ENCODE measurements at places on chromosomes 4 and X.
A peak's percentile ranks its signal among the peaks of the same experiment; 100 is the strongest.

DNA sequence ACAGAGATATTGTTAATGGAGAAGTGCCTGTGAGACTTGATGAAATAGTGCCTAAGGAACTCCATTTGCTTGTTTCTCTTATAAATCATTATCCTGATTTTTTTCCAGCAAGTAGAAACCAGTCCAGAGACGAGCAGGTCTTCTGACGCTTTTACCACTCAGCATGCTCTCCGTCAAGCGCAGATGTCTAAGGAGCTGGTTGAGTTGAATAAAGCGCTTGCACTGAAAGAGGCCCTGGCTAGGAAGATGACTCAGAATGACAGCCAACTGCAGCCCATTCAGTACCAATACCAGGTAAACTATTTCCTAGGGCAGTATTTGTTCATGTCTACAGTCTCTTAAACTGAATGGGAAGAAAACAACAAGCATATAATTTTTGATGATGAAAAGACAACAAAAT, 63.6 kb downstream of the KIF4A start:
- no peak for DNase-seq

DNA sequence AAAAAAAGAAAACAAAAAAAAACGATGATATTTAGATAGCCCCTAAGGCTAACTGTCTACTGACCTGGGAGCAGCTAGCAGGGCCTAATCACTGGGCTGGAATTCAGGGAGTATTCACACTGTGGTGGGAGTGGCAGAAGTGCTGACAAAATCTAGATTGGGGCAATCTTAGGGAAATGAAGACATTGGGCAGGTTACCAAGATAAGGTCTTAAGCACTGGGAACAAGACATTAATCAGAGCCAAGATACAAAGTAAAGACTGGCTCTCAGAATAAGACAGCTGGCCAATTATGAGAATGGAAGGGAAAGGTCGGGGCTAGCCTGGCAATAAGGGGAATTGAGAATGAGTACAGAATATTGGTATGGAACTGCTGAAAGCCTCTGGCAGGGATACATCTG, 100.2 kb upstream of the GRIA3 start:
- no peak for DNase-seq

DNA sequence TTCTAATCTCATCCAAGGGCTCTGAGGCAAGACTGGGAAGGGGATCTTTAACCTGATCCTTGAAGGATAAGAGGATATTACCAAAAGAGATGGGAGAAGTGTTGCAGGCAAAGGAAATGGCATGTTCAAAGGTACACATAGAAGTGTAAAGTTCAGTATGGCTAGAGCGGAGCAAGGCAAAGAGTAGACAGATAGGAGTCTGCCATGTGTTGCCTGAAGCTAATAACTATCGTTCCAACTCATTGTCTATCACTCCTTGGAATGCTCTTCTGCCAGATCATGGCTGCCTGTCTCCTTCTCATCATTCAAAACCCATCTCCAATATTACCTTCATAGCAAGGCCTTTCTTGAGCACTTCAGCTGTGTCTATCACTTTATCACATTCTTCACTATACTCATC, 55.2 kb upstream of the IL1RAPL2 start:
- DNase-seq: no peak

DNA sequence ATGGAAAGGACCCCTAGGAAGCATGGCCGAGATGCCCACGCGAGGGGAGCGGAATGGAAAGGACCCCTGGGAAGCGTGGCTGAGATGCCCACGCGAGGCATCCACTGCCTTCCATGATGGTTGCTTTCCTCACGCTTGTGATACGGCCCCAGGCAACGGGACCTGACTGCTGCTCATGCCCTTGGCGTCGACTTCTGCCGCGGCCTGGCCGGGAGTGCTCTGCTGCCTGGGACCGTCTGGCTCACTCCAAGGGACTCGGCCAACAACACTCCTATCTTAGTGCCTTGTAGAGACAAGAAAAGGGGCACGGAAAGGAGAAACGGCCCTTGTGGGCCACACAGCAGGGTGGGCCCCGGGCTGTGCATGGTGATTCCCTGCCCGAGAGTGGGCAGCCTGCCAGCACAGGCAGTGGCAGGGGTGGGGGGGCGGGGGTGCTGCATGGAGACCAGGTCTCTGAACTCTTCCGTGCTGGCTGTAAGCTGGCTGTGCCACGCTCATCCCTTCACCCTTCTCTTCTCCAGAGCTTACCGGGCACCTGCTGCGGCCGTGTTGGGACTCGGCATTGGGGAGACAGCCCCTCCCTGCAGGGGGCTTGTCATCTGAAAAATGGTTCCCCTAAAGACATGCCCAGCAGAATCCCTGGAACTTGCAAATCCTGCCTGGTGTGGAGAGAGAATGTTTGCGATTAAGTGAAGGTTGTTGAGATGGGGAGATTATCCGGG, 38.6 kb upstream of the HMX1 start:
- no peak for DNase-seq

DNA sequence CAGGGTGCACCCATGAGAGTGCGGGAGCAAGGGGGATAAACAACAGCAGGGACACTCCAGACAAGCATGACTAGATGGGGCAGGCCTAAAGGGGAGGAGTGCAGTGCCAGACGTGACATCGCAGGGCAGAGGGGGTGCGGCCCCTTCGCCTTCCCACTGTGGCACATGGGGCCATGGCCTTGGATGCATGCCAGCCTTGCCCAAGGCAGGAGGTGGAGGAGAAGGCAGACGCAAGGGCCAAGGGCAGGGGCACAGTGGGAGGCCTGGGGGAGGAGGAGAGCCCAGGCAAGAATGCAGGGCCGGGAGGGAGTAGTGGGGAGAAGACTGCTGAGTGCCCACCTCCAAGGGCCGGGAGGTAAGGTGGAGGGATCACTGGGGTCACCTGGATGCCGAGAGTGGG, 21.6 kb downstream of the PNMA6E start:
- no peak for DNase-seq

- DNase-seq: no peak
Measured at GRCh38 chr4:6437826-6438238, 34.6 kb downstream of the PPP2R2C start.

DNA sequence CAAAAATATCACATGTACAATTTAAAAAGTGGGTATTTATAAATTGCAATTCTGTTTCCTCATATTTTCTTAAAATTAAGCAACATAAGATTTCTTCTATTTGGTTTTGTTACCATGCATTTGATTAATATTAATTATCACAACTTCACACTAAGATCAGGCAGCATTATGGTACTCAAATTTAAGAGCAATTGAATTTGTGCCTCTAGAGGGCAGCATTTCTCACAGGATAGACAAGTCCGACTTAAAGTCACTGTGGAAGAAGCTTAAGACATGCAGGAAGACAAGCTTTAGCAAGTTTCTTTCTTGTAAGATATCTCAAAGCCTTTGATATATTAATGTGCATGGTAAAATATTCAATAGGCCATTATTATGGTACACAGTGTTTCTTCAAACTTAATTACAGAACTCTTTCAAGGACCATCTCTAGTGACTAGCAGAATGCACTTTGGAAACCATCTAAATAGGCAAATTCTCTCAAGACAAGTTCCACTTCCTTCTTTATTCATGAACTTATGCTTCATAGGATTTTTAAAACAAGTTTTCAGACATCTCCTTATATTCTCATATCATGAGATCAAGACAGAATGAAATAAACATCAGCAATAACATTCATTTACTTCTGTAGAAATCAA, 35.0 kb downstream of the FBXW7 start:
- DNase-seq: peak; percentile 11

DNA sequence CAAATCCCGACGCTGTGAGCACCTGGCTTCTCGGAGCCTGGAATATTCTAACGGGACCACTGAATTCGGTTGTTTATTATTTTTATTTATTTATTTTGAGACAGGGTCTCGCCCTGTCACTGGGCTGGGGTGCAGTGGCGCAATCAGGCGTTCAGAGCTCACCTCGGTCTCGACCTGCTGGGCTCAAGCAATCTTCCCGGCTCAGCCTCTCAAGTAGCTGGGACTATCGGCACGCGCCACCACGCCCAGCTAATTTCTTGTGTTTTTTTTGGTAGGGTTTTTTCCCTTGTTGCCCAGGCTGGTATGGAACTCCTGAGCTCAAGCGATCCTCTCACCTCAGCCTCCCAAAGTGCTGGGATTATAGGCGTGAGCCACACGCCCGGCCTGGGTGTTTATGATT, 21.5 kb upstream of the S100P start:
- no peak for DNase-seq

DNA sequence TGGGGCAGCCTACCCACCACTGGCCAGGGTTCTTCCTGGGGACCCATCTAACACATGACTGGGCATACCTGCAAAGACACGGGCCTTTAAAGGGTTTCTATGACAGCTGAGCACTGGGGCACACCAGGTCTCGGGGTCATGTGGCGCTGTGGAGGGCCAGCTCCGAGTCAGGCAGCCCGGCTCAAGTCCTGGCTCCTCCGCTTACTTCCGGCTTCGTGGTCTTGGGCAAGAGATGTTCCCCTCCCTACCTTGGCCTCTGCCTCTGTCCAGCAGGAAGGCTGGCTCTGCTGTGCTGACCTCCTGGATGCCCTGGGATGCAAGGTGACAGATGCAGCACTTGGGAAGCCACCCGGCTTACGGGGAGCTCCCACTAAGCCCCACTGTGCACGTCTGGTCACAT, 37.6 kb downstream of the HTRA3 start:
- DNase-seq: no peak

GRCh38 chrX:153925739-153926551, at the start of gene ARHGAP4:
Gene ARHGAP4, minus strand, starts transcription at chrX:153926264. Its CDS starts 62 bp downstream, at chrX:153926202.
- no peak for DNase-seq

GRCh38 chr4:168884251-168885124, 125.6 kb downstream of the CBR4 start:
- DNase-seq: peak; percentile 1

DNA sequence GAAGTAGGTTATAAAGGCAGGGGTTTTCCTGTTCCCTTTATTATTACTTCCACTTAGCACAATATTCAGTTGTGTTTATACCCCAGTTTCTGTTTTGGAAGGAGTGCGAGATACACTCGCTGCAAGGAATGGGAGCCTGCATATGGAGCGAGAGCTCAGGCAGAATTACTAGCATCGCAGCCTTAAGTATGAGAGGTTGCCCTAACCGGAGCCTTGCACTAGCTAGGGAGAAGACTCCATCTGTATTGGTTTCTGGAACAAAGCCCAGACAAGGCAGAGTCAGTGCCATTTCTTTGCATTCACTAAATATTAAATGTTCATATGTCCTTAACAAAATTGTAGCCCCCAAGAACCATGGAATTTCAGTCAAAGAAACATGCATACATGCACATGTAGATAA, 6.2 kb upstream of the DCTD start:
- no peak for DNase-seq

GRCh38 chr4:63459329-63459728, 949.9 kb downstream of the TECRL start:
- DNase-seq: no peak

- DNase-seq: no peak
Measured at GRCh38 chr4:141346144-141346543, 125.4 kb downstream of the ZNF330 start.

GRCh38 chrX:37361596-37361995, 12.4 kb downstream of the PRRG1 start:
- DNase-seq: no peak

DNA sequence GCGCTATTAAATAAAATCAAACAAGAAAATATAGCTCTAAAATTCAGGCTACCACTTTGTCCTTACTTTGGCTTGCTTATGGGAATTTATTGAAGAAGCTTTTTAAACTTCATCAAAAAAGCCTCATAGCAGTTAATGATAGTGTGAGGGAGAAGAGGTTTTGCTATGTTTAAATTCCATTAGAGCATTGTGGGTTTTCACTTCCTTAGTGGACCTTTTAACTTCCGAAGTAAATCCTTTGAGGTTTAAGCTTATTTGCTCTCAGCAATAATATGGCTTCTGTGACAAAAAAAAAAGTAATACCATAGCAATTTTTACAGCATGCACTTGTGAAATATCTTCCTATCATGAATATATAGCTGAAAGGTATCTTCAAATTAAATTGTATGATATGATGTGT, 120.2 kb upstream of the NDST4 start:
- DNase-seq: no peak

- DNase-seq: no peak
Measured at GRCh38 chr4:55560096-55560495, 13.4 kb upstream of the CLOCK start.

DNA sequence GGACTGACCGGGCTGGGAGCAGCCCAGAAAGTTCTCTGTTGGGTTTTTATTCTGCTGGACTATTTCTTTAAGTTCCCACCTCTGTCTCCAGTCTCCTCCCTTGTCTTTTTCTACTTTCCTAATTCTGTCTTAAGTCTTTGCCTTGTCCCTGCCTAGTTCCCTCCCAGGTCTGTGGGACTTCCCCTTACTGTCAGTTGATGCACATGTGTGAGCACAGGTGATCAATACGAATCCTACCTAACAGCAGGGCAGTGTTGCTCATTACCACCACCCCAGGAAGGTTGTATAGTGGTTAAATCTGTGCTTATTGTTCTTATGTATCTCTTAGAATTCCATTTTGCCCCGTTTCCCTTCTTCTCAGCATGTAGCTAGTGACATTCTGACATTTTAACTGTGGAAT, 62.1 kb downstream of the GALNTL6 start:
- DNase-seq: no peak

DNA sequence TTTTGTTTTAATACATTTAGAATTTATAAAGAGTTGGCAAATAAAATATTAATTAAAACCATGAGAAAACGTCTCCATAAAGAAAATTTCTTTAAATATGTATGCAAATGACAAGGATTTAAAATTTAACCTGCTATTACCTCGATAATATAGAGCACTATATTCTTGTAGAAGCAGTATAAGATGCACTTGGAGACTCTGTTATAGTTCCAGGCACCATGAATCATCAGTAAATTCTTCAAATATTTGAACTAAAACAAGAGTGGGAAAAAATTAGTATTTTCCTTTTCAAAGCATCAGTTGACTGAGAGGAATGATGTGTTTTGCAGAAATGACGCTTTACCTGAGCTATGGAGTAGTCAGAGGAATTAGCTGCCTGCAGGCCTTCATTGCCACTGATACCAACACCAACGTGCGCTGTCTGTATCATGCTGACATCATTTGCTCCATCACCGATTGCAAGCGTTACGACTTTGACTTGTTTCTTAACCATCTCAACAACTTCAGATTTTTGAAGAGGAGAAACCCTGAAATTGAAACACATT, 67.3 kb downstream of the SHISA3 start:
- no peak for DNase-seq

DNA sequence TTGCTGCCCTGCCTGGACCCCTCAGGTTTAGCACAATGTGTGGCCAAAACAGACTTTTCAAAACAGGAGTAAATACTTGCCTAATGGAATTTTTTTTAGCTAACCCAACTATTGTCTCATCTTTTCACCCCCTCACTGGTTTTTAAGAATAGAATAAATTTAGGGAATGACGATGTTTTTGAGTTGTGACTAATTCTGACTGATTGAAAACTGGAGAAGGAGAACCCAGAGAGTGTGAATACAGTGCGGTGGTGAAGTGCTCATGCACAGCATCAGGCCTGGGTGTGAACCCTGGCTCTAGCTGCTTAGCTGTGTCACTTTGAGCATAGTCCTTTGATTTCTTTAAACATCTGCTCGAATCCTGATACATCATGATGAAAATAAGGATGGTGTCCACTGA, 10.5 kb downstream of the ANTXR2 start:
- DNase-seq: no peak

DNA sequence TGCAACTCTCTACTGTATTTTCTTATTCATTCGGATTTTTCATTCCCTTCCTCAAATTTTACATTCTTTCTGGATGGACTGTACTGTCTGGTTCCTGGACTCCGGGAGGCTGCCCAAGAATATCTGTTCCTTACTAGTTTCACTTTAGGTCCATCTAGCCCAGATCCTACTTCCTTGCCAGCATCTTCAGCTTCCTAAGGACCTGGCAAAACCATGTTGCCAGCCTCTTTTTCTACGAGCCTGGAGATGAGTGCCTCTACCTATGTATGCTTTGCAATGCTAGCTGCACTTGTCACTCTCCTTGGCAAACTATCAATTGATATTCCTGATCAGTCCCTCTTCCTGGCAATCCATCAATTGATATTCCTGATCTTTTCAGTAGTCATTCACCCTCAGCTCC, 5.6 kb upstream of the LNX1 start:
- no peak for DNase-seq

Data from NCI-H510A (cell line).